ENCODE measurements at places on chromosomes 6 and 20.

- peak; percentile 1 for DNase-seq
These were observed 177.5 kb upstream of the MMS22L start for GRCh38 chr6:97460394-97461080.

DNA sequence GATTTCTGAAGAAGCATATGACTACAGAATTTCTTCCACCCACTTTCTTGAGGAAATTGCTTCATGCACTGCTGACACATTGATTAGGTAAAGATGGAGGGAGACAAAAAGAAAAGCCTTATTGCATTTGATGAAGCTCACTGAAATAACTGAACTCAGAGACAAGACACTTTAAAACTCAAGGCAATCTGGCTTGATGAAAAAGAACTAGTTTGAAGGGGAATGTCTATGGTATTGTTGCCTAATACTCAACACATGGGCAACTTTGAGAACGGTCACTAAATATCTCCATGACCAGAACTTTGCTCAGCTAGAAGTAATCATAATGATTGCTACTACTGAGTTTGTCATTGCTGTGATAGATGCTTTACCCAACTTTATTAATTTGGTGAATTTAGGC, 38.1 kb downstream of the HTR1B start:
- peak; percentile 4 for DNase-seq

DNA sequence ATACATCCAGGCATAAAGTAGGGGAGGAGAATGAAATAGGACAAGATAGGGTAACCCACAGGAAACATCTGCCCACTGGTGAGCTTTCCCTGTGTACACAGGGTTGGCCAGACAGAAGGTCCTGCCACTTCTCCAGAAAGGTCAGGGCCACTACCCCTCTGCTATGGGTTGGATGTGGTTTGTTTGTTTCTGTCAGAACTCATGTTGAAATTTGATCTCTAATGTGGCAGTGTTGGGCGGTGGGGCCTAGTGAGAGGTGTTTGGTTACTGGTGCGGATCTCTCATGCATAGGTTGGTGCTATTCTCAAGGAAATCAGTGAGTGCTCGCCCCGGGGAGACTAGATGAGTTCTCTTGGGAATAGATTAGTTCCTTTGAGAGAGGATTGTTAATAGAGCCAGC, 15.6 kb upstream of the MAS1 start:
- no peak for DNase-seq

GRCh38 chr20:13816757-13817156, 31.9 kb downstream of the NDUFAF5 start:
- no peak for DNase-seq

DNA sequence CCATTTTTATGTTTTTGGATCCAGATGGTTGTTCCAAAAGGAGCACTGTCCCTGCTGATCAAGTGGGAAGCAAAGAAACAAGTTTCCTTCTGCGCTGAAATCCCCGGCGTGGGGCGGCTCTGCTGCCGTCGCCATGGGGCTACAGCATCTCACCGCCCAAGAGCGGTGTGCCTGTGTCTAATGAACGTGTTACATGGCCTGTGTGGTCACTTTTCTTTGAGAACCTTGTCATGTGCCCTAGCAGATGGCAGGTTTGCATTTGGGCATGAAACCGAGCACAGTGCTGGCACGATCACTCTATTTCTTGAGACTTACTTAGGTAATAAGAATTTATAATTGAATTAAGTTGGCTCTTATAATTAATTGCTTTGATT, 51.9 kb downstream of the ZDHHC14 start:
- no peak for DNase-seq
